Hepatic stellate cell (primary cell): ENCODE measurements at places on chromosomes 12 and 14.

- DNase-seq, result no peak
These were observed 87.9 kb downstream of the LGMN start for GRCh38 chr14:92660571-92660970.

- no peak for DNase-seq
These were observed 2.3 kb upstream of the RPL41 start for GRCh38 chr12:56114084-56114483.

GRCh38 chr14:80475074-80475473 is 263.8 kb upstream of the DIO2 start:
- DNase-seq, result peak; percentile 8

GRCh38 chr12:124780336-124780735 is 83.3 kb downstream of the SCARB1 start:
- no peak for DNase-seq

DNA sequence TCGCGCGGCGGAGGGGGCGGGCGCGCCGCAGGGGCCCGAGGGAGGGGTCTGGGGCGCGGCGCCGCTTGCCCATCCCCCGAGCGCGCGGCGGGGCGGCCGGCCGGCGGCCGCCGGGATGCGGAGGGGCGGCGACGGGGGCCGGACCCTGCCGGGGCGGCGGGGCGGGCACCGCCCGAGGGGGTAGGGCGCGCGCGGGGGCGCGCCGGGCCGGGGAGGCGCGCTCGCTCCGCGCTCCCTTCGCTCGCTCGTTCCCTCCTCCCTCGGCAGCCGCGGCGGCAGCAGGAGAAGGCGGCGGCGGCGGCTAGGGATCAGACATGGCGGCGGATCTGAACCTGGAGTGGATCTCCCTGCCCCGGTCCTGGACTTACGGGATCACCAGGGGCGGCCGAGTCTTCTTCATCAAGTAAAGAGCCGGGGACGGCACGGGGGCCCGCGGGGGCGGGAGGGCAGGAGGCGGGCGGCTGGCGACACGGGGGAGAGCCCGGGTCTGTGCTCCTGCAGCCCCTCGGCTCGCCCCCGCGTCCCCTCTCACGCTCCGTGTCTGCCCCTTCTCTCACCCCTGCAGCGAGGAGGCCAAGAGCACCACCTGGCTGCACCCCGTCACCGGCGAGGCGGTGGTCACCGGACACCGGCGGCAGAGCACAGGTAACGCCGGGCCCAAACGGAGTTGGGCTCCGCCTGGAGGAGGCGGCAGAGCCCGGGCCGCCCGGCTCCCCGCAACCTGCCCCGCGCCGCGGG is at the start of gene PLEKHA5:
TSS of gene PLEKHA5 (plus strand) at position 248 of the 738 bp plus-strand sequence. CDS start at position 315, 67 bp downstream.
- DNase-seq, result peak; percentile 71

DNA sequence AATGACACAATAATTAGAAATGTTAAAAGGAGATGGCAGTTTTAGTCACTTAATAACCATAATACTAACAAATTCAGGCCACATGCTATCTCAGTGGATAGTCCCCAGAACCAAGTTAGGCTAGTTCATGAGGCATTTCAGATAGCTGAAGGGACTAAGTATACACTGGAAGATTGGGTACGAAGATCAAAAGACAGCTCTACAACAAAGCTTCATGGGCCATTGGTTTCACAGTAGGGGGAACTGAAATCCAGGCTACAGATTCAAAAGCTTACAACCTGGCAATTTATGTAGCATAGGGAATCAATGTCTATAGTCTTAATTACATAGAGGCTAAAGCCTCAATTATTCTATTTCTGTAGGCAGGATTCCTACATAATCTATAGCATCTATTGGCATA is 343.0 kb downstream of the RGS6 start:
- no peak for DNase-seq
